Nephron progenitor cell (in vitro differentiated cells): ENCODE measurements at places on chromosomes 2 and 18.

DNA sequence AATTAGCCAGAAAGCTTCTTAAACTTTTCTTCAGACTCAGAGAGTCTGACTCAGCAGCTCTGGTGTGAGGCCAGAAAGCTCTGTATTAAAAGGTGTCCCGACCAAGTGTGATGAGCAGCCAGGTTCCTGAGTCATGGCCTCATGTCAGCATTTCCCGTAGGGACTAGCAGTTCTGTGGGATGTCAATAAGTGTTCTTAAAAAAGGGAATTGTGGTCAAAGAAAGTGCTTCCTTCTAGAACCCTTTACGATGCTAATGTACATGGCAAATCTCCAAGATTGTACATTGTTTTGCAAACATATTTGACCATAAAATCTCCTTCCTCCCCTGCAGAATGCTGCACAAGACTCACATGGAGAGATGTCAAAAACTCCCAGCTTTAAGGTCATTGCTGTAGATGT is 80.1 kb downstream of the PLA2R1 start:
- DNase-seq, result no peak

- DNase-seq, result no peak
Observed at GRCh38 chr2:134020608-134021007, 233.3 kb upstream of the MGAT5 start.

DNA sequence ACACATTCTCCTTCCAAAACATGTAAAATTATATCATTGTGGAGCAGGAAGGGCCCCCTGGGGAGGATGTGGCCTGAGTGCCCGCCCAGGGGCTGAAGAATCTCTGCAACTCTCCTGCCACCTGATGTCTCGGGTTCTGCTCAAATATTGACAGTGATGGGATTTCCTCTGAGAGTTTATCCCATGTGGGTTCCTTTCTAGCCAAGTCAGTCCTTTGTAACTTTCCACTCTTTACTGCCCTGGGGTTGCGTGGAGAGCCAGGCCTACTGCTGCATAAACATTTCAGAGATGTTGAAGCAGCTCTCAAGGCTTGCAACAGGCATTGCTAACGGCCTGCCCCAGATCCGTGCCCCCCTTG is 4.0 kb upstream of the RAB17 start:
- no peak for DNase-seq

DNA sequence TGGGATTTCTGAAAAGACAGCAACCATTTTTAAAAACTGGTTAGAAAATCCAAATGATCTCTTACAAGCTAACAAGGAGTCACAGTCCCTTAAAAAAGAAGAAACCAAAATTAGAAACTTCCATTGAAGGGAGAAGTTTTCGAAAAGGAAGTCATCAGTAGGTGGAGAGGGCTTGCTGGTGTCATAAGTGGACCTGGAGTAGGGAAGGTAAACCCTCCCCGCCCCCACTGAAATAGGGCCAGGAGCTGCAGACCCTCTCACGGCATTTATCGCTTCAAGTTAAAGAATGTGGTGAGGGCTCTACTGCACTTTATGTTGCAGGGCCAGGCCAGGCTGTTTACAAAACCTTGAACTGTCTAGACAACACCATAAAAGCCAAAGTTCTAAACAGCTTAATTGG is 2.9 kb downstream of the HOXD11 start:
- DNase-seq, result peak; percentile 38

DNA sequence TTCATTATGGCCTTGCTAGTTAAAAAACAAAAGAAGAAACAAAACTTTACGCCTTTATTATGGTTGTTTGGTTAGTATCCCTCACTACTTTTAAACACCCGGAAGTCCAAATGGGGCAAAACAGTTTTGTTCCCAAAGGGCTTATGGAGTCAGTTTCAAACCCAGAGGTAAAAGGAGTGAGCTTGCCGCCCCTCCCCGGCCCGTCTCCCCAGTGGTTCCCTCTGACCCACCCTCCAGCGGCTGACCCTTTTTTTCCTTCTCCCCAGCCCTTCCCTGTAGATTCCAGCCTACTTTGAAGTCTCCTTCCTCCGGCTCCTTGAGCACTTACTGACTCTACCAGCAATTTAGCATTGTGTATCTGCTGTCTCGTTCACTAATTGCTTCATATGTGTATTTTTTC is 209.2 kb downstream of the ICOS start:
- peak; percentile 15 for DNase-seq

- DNase-seq, result no peak
Observed at GRCh38 chr18:6653880-6654279, 75.6 kb upstream of the ARHGAP28 start.

GRCh38 chr2:159078443-159078842 is 110.0 kb downstream of the TANC1 start:
- no peak for DNase-seq

GRCh38 chr18:59517446-59518165 is 158.5 kb upstream of the LMAN1 start:
- DNase-seq, result peak; percentile 67

- no peak for DNase-seq
Observed at GRCh38 chr2:45261746-45262145, 252.5 kb upstream of the SIX2 start.

- DNase-seq, result no peak
Observed at GRCh38 chr2:235856151-235856854, 311.9 kb downstream of the GBX2 start.

DNA sequence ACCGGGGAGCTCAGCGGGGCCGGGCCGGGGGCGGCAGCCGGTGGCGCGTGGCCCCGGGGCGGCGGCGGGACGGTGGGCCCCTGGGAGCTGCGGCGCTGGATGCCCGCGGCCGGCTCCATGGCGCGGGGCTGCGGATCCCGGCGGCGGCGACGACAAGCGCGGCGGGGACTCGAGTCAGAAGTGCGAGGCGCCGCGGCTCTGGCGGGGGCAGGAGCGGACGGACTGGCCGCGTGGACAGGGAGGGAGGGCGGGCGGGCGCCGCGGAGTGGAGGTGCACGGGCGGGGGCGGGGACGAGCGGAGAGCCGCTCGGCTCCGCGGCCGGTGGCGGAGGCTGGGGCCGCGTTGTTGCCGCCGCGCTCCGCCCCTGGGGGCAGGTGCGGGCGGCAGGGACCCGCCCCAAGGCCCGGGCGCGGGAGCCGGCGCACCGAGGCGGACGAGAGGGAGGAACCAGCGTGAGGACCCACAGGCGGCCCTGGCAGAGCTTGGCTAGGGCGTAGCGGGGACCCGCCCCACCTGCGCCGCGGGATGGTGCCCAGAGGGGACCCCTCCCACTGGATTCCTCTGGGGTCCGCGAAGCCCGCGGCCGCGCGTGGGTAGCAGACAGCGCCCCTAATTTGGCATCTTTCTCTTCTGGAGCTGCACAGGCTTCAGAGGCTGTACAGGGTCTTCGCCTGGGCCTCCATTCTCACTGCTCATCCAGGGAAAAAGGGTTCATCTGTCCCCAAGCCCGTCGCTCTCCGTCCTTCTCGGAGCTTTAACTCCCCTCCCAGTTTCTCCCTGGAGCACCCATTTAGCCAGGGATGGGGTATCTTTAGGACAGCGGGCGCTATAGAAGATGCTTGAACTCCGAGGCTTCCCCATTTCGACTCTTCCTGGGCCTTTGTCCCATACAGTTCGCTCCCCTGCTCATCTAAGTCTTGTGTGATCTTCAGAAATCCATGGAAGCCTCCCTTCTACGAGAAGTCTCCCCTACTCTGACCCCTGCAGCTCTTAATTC is at the start of gene TMEM163:
TMEM163 (minus strand) TSS at position 184 of the 998 bp plus-strand sequence.
- DNase-seq, result peak; percentile 63

GRCh38 chr2:193294371-193294770 is 1099.6 kb upstream of the TMEFF2 start:
- DNase-seq, result no peak

DNA sequence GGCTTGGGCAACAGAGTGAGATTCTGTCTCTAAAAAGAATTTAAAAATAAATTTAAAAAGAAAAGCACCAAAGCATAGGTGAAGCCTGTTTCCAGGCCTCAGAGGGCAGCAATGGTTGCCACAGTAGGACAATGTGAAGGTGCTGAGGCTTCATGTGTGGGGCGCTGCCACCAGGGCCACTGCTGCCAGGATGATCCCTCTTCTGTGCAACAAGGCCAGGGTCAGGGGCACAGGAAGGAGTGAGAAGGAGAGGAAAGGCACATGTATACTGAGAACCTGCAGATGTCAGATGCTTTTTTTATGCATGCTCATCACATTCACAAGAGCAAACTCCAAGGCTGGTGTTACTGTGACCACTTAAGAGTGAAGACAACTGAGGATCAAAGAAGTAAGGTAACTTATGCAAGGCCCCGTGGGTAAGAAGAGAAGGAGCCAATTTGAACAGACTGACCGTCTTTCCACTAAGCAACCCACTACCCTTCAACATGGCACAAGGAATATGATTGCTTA is 79.7 kb upstream of the ACKR3 start:
- DNase-seq, result no peak

GRCh38 chr2:238042849-238043584 is 17.8 kb upstream of the SCLY start:
- DNase-seq, result no peak

DNA sequence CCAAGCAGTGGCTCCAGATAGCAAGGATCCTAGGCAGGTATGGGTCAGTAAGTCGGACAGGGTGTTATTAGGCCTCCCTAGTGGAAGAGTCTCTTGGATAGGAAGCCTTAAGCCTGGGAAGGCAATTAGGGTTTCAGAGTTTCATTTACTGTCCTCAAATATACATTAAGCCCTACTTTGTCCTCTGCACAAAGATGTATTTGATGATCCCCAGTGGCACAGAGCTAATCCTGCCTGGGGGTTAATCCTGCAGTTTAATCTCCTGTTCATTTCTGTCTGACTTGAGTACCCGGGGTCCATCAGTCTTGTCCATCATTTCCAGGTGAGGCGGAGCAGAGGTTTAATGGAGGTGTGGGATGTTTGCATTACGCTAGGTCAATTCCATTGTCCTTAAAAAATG is 62.0 kb downstream of the MTCL1 start:
- DNase-seq, result no peak

- DNase-seq, result peak; percentile 47
Observed at GRCh38 chr2:15642011-15642814, 50.5 kb downstream of the DDX1 start.

GRCh38 chr2:221268631-221269030 is 303.5 kb downstream of the EPHA4 start:
- no peak for DNase-seq

DNA sequence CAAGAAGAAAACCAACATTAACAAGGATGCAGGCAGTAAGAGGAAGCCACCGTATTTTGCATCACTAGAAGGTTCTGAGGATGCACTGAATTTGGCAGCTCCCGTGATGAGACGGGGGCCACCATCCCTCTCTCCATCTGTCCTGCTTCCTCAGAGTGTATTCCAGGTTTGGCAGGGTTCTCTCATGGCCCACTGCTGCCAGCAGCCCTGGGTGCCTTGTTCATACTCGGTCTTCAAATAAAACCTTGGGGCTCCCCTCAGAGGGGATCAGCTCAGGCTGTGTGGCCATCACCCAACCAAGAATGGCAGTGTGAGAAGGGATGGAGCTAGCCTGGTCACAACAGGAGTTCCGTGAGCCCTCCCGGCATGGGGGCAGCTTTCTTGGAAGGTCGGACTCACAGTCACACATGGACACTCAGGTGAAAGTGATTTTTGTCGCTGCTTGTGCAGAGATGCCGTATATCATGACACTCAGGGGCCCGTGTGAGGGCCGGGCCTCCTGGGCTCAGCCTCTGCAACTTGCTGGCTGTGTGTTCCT is 12.8 kb upstream of the MBP start:
- no peak for DNase-seq

DNA sequence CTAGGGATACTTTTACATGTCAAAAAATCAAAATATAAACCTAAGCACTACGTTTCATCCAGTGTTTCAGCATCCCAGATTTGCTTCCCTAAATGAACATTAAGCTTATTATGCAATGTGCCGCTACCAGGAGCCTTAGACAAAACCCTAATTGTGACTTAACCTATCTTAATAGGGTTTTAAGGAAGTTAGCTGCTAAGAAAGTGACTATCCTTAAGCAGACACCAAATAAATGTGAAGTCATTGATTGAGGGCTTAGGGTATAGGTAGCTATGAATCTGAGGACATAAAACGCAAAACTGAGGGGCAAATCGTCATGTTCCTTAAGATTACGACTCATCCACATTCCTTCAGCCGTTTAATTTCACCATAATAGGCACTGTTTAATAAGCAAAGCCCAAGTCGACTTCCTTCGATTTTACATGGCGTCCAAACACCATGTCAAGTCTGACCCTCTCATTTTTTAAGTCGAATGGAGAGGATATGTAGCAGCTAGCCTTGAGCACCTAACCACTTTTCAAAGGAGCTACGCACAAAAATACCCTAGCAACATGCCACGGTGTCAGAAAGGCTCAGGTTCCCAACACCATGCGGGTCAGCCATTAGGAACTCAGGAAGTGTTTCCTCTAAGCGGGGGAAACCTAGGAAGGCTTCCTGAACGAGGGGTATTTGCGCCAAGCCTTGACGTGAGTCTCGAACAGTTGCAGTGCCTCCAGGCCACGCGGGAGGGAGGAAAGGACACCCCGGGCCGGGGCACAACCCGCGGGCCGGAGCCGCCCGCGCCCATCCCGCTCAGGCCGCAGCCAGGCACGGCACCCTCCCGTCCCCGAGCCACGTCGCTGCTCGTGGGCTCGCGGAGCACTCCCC is 1.0 kb downstream of the HDLBP start:
- DNase-seq, result no peak

DNA sequence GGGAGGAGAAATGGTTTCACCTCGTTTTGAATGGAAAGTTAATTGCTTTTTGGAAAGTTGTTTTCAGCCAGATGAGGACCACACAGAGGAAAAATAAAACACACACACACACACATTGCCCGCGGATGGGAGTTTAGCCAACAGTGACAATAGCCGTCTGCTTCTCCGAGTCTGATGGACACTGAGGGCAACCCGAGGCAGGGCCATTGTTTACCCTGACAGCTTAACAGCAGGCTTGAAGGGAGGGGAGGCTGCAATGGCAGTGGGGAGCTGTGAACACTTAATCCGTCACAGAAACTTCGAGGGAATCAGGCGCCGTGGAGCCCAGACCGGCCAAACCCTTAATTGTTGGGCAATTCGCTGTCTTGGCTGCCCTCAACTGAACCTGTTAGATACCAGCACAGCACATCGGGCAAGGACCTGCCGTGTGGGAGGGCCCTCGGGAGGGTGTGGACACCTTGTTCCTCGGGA is 145.9 kb downstream of the ACKR3 start:
- DNase-seq, result peak; percentile 53

DNA sequence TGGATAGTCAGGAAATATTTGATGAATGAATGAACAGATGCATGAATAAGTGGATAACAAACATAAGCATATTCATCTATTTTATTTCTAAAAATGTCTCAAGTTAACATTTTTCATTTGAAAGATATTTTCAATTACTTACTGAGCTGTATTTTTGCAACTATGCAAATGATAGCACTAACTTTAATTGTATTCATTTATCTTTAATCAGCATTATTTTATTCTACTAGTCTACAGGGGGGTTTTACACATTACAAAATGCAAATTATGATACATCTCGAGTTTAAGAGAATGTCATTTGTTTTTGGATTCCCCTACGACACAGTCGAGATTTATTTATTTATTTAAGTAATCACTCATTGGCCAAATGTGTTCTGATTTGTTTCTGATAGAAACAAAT is 530.6 kb downstream of the ERBB4 start:
- DNase-seq, result no peak
